ENCODE measurements at places on chromosomes 12 and 14.

DNA sequence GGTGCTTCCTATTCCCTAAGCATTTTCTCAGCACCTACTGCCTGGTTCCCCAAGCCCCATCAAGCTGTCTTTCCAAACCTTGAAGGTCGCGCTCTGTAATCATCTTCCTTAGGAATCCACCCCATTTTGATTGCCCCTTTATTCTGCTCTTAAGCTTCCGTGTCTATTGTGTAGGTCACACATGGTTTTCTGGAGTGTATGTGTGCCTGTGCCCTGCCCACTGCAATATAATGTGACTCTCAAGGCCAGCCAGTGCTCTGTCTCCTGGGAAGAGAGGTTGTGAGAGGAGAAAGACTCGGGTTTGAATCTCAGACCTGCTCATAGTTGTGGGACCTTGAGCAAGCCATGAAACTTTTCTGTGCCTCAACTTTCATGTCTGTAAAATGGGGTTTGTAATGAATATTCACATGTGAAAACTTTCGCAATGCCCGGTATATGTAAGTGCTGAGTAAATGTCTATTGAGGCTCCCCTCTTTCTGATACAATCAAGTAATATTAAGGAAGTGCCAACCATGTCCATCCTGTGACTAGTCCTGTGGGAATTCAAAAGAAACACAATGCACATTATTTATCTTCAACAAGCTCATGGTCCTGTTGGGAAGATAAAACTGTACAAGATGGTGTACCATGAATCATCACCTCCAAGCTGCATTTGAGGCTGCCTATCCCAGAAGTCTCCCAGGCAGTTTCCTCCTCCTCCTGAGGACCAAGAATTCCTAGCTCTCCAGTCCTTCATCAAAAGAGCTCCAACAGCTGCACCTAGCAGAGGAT is 774 bp upstream of the KRT75 start:
- no peak for DNase-seq

- DNase-seq: no peak
Measured at GRCh38 chr12:89551747-89552146, 25.9 kb upstream of the POC1B start.

DNA sequence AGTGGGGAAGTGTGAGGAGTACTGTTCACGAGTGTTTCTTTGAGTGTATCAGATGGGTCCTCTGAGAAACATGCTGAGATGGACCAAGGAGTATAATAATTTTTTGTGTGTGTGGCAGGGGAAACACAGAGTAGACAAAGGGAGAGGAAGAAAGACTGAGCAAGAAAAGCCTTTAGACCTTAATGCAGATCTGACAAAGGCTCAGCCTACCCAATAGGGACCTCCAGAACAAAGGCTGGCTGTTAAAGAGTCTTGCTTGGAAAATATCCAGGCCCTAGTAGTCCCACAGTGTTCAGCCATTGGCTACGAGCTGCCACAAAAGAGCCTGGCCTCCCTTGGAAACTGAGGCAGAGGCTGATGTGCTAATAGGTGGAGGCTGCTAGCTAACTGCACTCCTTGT is 13.5 kb downstream of the COQ5 start:
- DNase-seq: no peak

DNA sequence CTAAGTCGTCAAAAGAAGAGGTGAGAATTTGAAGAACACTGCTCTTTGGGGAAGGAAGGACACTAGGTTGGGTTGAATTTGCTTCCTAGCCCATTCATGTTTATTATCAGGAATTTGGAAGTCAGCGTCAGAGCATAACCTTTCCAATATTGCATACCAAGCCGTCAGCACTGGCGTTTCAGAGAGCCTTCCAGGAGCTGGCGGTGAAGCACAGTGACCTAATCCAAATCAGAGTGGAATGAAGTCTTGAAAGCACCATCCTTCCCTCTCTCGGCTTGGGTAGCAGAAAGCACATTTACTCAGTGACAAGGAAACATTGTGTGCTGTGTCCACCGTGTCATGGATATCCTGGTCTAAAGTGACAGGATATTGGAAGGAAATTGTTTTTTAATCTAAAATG is 240.3 kb upstream of the PELI2 start:
- DNase-seq: no peak

DNA sequence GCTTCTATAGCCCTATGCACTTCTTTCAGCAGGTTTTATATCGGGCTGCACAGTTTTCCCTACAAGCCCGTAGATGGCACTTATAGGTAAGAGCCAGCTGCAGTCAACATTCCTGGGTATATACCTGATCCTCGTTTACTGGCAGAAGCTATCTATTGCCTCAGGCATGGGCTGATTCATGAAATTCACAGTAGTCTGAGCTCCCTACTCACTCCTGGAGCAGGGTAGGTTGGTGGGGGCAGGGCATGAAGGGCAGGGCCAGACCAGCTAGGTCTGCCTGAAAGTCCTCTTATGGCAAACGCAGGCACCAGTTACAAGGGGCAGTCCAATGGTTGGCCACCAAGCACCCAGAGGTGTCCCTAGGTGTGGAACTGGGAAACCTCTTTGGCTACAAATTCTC is 345.8 kb downstream of the RPS29 start:
- DNase-seq: no peak

DNA sequence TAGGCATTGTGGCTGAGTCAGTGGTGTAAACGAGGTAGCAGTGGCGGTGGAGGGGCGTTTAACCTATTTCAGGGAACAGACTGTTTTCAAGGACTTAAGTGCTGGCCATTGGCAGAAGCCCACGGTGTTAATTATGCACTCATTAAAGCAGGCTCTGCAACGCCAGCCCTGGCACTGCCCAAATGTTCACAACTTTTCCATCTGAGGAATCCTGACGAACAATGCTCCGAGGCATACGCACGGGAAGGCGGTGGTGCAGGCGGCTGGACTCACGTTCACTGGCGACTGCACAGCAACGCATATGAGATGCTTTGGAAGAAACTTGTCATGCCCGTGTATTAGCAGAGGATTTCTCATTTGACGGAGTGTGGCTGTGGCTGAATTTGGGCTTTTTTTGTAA is 70.6 kb upstream of the SLC24A4 start:
- DNase-seq: no peak

DNA sequence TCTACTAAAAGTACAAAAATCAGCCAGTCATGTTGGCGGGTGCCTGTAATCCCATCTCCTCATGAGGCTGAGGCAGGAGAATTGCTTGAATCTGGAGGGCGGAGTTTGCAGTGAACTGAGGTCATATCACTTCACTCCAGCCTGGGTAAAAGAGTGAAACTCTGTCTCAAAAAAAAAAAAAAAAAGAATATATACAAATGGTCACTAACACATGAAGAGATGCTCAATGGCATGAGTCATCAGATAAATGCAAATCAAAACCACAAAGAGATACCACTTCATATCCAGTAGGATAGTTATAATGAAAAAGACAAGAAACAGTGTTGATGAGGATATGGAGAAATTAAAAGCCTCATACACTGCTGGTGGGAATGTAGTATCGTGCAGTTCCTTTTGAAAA is 33.6 kb upstream of the METAP2 start:
- no peak for DNase-seq

- DNase-seq: no peak
Measured at GRCh38 chr12:116945886-116946550, 35.3 kb downstream of the FBXW8 start.

DNA sequence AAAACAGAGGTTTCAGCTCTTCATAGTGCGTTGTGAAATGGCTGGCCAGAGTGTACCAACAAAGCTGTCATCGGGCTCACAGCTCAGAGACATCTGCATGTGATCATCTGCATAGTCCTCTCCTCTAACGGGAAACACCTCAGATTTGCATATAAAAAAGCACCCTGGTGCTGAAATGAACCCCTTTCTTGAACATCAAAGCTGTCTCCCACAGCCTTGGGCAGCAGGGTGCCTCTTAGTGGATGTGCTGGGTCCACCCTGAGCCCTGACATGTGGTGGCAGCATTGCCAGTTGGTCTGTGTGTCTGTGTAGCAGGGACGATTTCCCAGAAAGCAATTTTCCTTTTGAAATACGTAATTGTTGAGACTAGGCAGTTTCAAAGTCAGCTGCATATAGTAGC is 14.3 kb upstream of the PAPLN start:
- no peak for DNase-seq

- DNase-seq: no peak
Measured at GRCh38 chr12:75812271-75813018, 219.1 kb downstream of the PHLDA1 start.

GRCh38 chr14:73455294-73455693 is 3.1 kb downstream of the NUMB start:
- DNase-seq: no peak

DNA sequence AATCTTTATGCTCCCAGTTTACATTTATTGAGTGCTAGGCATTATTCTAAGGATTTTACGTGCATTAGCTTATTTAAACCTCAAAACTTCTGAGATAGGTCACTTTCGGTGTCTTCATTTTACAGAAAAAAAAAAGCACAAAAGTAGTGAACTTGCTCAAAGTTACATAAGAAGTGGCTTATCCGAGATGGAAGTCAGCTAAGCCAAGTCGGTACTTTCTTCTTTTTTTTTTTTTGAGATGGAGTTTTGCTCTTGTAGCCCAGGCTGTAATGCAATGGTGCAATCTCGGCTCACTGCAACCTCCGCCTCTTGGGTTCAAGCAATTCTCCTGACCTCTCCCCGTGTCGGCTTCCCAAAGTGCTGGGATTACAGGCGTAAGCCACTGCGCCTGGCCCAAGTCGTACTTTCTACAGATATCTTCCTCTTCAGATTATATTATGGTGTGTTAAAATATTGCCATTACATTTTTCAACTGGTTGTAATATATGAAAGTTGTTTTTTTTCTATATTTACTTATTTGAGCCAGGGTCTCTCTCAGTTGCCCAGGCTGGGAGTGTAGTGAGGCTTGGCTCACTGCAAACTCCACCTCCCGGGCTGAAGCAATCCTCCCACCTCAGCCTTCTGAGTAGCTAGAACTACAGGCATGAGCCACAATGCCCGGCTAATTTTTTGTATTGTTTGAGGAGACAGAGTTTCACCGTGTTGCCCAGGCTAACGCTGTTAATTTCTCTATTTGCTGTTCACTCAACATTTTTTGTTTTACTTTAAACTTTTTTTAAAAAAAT is 8.9 kb downstream of the DPPA3 start:
- DNase-seq: no peak

GRCh38 chr12:60279221-60279620 is 683.4 kb downstream of the SLC16A7 start:
- no peak for DNase-seq

DNA sequence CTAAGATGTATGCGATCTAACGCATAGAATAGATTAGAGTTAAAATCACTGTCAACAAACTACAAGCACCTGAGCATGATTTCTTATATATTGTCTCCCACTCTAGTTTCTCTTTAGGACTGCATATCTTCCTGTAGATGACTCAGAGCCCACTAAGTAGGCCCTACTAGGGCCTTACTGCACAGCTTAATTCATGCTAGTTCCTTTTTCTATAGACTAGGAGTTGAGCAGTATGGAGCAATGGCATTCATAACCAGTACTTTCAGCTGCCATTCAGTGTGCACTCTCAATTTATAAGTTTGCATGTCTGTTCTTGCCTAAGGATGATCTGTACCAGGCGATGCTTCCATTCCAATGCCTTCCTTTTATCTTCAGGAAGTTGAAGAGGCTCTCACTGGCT is 103.5 kb downstream of the METTL25 start:
- no peak for DNase-seq

DNA sequence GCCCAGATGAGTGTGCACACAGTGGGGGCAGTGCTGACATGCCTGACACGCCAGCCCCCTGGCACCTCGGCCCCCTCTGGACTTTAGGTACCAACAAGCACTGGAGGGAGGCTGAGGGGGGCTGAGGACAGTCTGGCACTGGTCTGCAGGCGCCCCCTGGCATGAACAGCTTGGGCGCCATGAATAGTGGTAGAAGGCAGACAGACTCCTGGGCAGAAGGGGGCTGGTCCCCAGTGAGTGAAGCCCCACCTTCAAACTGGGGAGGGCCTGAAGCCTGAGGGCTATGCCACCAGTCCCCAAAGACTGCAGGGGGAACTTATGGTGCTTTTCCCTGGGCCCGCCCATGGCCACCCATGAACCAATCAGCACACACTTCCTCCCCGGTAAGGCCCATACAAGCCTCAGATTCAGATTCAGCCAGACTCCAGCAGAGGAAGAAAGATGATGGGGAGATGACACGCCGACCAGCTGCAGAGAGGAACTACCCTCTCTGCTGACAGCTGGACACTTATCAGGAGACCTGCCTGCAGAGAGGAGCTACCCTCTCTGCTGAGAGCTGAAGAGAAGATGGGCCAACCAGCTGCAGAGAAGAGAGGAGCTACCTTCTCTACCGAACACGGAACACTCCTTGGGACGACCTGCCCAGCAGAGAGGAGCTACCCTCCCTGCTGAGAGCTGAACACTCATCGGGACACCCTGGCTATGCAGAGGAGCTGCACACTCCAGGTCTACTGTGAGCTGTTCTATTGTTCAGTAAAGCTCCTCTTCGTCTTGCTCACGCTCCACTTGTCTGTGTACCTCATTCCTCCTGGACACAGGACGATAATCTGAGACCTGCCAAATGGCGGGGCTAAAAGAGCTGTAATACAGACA is 324.5 kb downstream of the PCNX1 start:
- DNase-seq: no peak

DNA sequence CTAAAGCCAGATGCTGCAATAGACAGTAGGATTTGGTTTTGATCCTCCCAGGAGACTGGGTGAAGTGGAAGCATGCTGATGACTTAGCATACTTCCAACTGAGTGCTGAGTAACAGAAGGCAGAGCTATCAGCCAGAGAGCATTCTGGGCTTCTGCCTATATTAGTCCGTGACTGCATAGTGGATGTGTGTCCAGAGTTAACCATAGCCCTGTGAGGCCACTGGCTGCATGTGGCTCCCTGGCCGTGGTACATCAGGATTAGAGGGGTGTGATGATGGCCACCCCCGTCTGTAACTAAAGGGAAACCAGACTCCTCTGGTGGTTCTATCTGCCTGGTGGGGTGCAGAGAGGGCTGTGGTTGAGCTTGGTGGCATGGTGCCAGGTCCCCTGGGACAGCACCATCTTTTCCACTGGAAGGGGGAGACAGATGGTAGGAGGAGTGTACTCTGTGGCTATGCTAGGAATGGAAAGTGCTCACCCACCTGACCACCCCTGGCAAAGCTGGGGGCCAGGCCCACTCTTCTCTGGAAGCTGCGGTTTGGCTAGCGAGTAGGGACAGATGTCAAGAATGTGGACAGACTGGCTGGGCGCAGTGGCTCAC is 27.4 kb downstream of the ABCD4 start:
- no peak for DNase-seq

GRCh38 chr12:53868511-53868986 is 70.1 kb upstream of the HOXC13 start:
- no peak for DNase-seq
